ENCODE measurements at places on chromosomes 12 and 14.
A peak's percentile ranks its signal among the peaks of the same experiment; 100 is the strongest.

DNA sequence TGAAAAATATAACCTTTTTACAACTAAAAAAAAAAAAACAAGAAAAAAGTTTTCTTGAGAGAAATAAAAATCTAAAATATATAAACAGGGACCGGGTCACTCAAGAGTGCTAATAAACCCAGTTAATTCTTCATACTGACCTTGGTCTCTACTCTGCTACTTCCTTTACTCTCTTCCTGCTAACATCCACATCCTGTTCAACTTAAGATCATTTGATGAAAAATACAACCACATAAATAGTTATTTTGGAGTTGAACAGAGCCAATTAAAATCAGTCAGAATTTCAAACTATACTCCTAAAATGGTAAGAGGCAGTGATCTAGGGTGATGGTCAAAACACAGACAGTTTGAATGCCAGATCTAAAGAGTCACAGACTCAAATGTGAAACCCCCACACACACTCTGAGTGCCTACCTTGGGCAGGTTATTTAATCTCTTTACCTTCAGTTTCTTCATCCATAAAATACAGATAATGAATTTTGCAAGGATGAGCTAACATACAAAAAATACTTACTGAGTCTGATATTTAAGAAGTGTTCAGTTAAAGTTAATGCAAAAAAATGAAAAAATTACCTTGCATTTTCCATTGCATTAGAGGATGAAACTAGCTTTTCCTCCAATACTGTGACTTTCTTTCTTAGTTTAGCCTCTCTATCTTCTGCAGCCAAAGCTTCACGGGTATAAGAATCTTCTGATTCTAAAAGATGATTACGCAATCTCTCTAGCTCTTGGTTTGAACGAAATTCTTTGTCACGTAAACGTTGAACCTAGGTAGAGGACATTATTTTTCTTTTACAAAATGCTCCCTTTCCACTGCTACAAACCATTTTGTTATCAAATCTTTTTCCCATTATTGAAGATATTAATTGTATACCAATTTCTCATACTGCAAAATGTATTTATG lies 40.9 kb downstream of the TRIP11 start:
- DNase-seq: no peak

GRCh38 chr14:22848351-22849164 lies 12.2 kb downstream of the MMP14 start:
- peak; percentile 62 for DNase-seq

GRCh38 chr14:93173943-93174395 lies 10.7 kb downstream of the MOAP1 start:
- peak; percentile 41 for DNase-seq

- DNase-seq: no peak
These were observed 48.8 kb upstream of the CHST11 start for GRCh38 chr12:104407922-104408321.

DNA sequence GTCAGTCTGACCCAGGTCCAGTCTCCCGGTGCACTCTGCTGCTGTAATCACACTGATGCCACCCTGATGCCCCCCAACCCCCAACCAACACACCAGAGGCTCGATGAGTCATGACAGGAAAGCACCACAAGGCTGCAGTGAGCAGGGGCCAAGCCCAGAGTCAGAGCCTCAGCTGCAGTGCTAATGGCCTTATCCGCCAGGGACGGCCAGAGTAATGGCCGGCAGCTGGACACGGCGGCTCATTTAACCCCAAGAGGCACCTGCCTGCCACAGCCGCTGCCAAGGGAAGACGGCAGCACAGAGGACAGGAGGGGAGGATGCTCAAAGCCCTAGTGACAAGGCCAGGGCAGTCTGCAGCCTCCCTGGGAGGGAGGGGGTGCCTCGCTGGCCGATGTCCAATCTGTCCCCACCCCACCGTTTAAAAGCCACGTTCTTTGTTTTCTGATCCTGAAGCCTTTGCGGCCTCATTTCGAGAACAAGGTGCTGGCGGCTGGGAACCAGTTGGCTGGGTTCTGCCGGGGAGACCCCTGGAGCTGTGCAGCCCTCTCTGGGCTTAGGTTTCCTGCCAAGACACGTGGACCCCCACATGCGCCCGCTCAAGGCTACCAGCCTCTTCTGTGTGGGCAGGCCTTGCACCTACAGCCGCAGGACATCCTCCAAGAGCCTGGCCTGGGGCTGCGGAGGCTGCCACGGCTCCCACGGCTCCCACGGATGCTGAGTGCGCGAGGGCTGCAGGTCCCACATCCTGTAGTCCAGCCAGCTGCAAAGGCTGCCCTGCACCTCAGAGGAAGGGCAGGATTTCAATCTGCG lies 13.1 kb downstream of the CCDC85C start:
- DNase-seq: no peak

GRCh38 chr12:119075222-119075787 lies 94.0 kb downstream of the SRRM4 start:
- no peak for DNase-seq

- no peak for DNase-seq
These were observed 174.1 kb upstream of the SFSWAP start for GRCh38 chr12:131536766-131537165.

DNA sequence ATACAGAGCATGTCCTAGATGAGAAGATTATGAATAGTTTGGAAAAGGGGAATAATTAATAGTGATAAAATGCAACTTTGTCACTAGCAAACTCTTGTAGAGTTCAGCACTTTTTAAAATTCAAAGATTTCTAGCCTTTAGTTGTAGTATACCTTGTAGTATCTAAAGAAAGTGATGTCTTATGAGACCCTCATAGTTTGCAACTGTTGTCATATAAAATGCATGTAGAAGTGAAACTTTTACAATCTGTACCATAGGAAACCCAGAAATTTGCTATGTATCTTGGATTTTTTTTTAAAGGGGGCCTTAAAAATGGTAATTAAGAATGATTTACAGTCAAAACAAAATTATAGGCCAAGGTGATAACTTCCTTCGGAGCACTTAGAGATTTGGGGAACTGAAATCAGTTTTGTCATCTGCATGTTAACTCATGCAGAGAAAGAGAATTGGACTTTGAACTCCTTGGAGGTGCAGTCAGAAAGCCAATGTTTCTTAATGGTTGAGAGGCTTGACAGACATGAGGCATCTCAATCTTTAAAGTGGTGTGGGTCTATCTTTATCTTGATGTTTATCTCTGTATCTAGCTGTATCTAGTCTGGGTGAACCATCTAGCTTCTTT lies 1.3 kb downstream of the LRRK2 start:
- DNase-seq: no peak

DNA sequence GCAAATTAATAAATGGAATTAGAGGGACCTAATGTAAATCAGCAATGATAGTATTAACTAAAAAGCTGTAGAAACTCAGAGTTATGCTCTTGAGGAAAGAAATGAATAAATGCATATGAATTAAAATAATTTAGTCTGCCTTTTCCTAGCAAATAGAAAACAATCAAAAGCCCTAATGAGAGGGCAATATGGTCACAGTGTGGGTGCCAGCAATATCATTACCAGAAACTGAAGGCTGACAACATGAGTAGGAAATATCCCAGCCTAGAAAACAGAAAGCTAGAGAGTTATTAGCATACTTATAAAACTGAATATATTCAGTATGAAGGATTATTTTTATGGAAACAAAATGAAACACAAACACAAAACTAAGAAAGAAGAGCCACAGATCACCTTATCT lies 987.5 kb upstream of the SEL1L start:
- DNase-seq: no peak

DNA sequence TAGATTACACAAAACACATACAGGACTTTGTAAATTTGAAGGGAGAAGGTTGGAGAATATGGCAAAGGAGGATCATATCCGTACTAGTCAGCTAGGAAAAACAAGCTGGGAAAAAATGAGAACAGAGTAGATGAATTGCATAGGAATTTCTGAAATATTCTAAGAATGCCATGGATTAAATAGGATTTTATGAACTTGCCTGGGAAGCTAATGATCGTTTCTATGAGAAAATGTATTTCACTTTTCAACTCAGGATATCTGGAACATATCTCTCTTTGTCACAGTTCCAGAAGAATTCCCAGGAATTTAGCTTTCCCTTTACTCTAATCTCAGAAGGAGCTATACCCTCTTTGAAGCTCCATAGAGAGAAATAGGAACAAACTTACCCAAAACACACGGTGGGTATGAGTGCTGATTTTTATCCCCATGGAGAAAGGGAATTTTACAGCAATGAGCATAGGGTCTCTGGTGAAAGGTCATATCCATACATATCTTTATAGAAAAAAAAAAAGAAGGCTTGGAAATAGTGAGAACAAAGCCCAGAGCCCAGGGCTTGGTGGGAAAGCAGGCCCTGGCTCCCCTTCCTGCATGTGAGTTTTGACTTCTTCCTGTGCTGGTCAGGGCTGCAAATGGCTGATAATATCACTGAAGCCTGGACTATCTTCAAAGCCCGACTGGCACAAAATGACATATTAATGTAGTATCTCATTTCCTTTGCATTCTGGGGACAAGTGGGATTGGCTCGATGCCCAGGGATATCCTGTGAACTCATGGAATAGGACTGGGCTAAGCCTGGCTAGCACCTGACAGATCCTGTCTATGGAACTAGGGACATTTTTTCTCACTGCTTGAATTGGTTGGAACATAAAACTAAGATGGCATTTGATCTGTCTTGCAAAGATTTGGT lies 136.3 kb downstream of the AEBP2 start:
- DNase-seq: peak; percentile 88

DNA sequence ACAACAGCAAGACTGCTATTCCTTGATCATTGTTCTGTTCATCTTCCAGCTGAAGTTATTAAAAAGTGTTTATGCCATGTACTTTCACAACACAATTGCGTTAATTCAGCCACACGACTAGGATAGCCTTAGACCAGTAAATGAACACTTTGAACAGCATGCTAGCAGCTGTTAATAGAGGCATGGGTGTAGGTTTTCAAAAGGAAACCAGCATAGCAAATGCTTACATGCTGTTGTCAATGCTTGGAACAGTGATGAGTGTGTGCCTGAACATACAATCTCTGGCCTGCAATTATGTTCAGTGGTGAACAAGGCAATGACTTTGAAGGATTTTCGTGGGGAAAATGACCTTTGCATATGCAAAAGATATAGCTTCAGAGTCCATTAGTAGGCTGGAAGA lies 127.4 kb upstream of the RBM19 start:
- DNase-seq: no peak

DNA sequence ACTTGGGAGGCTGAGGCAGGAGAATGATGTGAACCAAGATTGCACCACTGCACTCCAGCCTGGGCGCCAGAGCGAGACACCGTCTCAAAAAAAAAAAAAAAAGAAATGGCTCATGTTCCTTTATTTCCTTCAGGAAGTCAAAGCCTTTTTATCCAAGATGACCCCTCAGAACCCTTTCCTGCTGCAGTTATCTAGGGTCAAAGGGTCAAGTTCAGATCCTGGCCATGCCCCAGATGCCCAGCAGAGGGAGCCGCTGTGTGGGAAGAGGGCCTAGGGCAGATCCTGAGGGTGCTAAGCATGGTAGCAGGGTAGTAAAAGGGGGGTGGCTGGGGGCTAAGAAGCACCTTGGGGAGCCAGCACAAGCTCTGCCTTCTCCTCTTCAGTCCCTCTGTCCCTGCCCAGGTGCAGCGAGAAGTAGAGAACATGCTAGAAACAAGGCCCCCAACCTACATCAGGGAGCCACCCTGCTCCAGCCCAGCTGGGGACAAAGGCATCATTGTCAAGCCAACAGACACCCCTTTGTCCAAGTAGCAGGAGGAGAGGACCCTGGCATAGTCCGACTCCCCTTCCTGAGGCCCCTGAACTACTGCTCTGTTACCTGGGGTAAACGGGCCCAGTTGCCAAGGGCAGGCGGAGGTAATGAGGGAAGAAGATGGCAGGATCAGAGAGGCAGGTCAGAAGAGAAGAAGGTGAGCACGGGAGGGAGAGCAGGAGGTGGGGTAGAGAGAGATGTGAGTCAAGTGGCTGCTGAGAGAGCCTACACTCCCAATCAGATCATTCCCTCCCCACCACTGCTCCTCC lies 6.5 kb downstream of the NFE2 start:
- peak; percentile 70 for DNase-seq

DNA sequence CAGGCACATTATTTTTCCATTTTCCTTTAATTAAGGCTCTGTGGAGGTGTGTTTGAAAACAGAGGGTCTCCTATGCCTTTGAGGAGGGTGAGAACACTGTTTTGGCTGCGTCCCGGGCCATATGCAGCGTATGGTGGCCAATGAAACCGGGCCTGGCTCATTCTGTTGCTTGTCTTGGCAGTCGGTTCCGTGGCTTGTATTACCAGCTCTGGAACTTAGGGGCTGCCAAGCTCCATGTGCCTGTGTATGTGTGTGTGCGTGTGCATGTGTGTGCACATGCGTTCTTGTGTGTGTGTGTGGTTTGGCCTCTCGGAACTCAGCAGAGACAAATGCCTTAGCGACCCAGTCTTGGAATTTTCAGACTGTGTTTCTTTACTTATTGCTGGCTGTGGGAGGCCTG lies 2.7 kb downstream of the JDP2 start:
- no peak for DNase-seq

DNA sequence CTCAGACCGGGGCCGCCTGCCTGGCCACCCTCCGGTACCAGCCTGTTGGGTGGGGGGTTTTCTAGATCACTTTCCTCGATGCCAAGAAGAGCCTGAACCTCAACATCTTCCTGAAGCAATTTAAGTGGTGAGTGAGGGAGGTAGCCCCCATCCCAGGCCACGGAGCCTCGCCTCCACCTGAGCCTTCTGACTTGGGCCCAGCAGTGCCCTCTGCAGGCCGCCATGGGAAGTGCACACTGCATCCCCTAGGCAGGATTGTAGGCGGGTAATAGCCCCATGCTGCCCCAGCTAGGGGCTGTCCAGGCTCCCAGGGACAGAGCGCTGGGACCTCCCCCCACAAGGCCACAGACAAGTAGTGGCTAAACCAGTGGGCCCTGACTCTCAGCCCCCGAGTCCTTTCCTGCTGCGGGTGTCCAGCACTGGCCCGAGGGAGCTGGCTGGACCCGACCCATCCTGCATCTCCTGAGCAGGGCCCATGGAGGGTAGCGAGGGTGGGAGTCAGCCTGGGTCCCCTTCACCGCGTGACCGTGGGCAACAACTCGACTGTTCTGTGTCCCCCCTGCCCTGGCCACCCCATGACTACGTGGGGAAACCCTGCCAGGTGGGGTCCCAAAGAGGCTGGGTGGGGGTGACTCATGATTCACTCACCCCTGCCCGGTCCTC lies 15.3 kb upstream of the ADSS1 start:
- DNase-seq: peak; percentile 71

DNA sequence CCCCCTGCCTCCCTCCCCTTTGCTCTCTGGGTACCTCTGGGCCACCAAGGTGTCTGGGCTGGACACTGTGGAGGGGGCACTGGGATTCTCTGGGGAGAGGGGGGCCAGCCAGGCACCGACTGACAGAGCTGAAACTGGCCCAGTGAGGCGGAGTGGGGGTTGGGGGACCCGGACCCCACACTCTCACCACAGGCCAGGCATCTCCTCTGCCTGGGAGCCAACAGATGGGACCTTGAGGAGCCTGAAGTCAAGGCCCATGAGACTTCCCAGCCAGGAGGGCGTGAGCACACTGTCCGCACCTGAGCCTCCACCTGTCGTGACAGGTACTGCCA lies 39.8 kb upstream of the PPP1R13B start:
- DNase-seq: no peak
